Kidney glomerular epithelial cell (primary cell): ENCODE measurements at places on chromosomes 1 and 21.

DNA sequence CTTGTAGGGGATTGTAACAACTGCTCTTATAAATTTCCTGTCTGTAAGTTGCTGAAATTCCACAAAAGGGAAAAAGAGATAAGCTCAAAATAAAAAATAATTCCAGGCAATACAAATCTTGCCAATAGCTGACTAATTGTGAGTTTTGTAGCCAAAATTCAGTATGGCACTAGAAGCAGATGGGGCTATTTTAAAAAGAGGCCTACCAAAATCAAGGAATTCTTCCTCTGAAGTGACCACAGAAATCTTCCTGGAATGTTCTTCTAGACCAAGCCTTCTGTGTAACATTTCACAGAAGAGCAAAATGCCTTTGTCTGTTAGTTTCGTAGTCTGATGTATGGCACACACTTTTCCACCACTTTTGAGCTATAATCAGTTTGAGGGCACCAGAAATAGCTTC is 127.6 kb downstream of the CYYR1 start:
- DNase-seq, result no peak

DNA sequence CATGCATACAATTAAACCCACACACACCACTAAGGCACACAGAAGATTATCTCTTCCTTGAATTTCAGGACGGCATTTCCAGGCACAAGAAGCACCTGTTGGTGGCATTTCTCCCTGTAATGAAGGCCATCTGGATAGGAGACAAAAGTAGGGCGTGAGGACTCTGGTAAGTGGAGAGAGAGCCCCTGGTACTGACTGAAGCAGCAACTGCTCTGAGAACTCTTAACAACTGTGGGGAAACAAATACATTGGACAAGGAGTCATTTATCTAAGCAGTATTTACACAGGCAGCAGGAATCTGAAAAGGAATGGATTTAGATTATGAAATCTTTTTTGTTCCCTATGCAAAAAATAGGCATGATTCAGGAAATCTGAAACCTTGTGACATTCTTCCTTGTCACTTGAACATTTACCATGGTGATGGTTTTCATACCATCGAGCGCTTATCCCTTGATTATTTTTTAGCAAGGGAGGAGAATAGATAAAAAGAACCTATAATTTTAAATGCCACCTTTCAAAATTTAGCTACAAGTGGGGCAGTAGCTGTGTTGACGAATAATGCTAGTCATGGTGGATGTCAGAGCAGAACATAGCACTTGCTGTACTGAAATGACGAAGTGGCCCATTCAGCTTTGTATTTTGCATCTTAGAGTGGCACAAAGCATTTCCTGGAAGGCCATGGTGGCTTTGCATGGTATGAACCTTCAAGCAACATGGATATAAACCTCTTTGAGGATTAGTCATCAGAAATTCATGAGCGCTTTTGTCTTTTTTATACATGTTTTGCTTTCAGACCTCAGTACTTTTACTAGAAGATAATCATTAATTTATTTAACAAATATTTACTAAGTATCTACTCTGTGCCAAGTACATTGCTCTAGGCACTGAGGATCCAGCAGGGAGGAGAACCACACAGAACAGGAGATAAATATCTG is 362.0 kb downstream of the ADGRL2 start:
- DNase-seq, result peak; percentile 34

DNA sequence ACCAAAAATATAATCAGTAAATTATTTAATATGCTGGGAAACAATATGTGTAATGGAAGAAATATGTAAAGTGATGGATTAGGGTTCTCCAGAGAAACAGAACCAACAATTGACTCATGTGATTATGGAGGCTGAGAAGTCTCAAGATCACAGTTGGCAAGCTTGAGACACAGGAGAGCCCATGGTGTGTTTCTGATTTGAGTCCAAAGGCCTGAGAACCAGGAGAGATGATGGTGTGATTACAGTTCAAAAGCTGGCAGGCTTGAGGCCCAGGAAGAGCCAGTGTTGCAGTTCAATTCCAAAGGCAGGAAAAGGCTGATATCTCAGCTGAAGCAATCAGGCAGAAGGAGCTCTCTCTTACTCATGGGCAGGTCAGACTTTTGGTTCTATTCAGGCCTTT is 138.8 kb upstream of the NBPF11 start:
- DNase-seq, result no peak

DNA sequence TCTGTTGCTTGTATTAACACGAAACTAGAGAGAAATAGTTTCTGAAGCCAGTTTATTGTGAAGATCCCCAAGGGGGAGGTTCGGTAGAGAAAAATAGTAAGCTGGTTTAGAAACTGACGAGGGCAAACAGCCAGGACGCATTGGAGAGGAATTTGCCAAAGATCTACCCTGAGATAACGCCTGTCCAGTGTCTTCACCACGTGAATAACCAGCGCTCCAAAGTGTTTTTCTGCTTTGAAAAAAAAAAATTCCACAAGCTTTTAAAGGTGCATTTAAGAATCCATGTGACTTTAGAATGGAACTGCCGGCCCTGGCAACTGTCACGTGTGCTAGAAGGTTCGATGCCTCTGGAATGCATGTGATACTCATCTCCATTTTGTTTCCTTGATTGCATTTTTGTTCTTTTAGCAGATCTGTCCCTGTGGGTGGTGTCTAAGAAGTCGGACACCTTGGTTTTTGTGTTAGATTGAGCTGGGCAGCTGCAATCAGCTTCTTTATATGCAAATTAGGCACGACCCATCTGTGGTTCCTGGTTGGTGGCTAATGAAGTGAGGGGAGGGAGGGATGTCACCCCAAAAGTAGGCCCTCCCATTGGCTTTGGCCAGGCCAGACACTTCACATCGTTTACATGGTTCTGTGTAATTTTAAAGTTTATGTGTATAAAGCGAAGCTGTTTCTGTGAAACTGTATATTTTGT is 1.3 kb upstream of the THAP3 start:
- no peak for DNase-seq

GRCh38 chr1:11930571-11931445 is 3.7 kb upstream of the PLOD1 start:
- no peak for DNase-seq

- DNase-seq, result no peak
These were observed 18.1 kb upstream of the ENAH start for GRCh38 chr1:225670806-225671733.

GRCh38 chr1:5994713-5995621 is 2.7 kb upstream of the NPHP4 start:
- DNase-seq, result no peak

DNA sequence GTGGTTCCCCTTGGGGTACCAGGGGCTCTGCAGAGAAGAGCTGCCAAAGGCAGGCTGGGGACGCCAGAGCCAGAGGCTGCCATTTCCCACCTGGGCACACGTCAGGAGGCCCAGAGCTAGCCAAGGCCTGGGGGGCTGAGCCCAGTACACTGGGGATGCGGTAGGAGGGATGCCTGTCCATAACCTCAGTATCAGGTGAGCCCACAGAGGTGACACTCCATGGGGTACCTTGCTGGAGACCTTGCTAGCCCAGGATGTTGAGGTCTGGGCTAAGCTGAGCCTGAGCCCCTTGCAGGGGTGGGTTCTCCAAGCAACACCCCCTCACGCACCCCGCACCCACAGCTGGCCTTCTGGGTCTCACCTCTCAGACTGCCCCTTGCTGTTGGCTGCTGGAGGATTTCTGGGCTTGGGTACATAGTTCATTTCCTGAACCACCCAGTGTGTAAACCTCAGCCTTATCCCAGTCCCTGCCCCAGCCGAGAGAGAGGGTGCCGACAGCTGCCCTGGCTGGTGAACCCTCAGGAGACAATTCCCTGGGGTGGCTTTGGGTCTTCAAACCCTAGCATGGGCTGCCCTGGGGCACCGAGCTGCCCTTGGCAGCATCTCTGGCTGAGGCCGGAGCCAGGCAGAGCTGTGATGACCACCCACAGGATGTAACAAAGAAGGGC is 92.5 kb upstream of the VAMP3 start:
- no peak for DNase-seq

GRCh38 chr1:30514137-30514654 is 209.2 kb downstream of the MATN1 start:
- no peak for DNase-seq

- no peak for DNase-seq
These were observed 49.8 kb downstream of the COLGALT2 start for GRCh38 chr1:183987593-183988318.

GRCh38 chr1:87887100-87887499 is 558.4 kb downstream of the LMO4 start:
- DNase-seq, result no peak

DNA sequence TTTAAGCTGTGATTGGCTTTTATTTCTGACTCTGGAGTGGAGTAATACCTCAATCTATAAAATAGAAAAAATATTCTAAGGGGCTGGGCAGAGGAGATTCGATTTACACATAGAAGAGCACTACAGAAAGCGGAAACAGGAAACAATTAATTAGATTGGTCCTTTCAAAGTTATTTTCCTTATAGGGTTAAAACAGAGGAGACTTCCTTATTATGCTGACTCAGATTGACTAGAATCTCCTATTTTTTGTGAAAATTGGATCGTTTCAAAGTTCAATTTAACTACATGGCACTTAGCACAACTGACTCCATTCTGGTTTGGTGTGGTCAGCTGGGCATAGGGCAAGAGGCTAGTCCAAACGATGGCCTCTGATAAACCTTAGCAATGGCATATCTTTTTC is 48.3 kb upstream of the NCAM2 start:
- DNase-seq, result no peak

DNA sequence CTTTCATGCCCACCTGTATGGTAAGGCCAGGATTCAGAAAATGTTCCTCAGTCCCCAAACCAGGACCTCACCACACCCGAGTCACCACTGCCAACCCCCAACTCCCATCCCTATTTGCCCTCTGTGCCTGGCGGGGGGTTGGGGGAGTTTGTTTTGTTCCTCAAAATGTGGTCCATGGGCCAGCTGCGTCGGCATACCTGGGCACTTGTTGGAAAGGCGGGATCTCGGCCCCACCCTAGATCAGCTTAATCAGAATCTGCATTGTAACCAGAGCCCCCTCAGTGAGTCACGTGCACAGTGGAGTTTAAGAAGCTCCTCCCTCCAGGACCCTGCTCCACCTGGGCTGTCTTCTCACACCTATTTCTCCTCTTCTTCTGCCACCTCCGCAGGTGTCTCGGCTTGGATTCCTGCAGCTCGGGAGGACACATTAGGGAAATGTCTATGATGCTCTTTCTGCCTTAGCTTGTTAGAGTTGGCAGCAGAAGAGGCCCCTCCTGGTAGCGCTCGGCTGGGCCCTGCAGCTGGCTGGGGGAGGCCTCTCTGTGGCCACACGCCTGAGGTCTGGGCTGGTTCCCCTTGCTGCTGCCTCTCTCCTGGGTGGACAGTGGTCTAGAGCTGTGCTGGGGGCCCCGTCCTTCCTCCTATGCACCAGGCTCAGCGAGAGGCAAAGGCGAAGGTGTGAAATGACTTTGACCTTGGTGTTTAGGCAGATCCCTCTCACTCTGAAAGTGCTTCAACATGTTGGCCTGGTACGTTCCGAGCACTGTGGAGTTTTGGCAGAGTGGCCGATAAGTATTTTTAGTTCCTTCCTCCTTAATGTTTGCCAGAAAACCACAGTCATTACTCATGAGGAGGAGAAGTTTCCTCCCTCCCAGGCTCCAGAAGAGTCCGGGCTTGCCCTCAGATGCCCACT is 41.8 kb upstream of the CAMTA1 start:
- DNase-seq, result peak; percentile 76

- DNase-seq, result no peak
These were observed 19.5 kb downstream of the SFPQ start for GRCh38 chr1:35173491-35173890.

DNA sequence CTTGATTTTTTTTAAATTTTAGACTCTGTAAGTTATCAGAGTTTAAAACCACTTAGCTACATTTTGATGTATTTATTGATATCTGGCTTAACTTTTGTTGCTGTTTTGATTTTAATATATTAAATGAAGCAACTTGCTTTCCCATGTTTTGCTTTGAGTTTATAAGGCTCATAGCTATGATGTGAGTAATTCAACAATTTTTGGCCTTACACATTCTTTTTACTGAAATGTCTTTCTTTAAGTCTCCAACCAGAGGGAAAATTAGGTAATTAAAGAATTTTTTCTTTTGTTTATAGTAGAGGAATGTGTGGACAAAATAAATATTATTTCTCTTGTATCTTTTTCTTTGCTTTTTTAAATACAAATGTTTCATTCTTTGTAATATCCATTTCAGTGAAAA is 258.3 kb upstream of the ADAMTS5 start:
- DNase-seq, result no peak

DNA sequence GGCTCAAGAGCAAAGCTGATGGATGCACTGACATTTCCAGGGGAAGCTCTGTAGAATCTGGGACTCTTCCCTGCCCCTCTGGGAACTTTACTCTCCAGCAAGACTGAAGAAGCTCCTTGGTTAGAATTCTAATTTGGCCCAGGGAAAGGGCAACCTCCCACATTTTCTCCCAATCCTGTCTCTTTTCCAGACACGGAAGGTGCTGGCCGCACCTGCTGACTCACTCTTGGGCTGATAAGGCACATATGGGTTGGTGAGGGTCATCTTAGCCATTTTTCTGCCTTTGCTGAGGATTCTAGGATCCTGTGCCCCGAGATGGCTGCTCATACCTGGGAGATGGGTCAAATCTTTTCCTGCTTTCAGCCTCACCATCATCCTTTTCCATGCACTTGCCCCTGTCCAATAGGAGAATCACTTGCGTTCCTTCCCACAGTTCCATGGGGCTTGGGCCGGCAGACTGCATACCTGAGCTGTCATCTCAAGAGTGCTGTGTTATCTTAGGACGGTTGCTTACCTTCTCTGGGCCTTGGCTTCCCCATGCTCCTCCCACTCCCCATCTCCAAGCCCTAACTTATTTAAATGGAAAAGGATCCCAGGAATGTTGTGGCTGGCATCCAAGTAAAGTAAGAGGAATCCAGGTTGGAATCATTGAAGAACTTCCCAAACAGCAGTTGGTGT is 1.3 kb downstream of the TINAGL1 start:
- DNase-seq, result peak; percentile 71

DNA sequence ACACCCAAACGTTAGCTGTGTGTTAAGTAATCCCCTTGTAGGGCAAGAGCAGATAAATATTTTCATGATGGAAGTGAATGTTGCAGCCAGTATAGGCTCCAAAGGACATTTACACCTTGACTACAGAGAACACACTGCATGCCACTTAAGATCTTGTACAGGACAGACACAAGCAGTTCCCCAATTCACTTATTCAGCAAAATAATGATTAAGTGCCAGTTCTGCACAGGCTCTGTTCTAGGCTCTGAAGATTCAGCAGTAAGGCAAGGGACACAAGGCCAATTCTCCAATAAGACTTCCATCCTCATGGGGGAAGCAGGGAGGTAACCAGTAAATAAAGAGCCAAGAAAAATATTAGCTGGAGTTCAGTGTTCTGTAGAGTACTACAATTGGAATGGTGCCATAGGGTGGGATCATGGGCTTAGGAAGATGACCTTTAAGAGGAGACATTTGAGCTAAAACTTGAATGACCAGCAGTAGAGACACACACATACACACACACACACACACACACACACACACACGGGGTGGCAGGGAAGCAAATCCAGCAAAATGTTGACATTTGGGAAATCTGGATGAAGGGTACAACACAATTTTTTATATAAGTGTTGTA is 199.9 kb upstream of the JUN start:
- no peak for DNase-seq

DNA sequence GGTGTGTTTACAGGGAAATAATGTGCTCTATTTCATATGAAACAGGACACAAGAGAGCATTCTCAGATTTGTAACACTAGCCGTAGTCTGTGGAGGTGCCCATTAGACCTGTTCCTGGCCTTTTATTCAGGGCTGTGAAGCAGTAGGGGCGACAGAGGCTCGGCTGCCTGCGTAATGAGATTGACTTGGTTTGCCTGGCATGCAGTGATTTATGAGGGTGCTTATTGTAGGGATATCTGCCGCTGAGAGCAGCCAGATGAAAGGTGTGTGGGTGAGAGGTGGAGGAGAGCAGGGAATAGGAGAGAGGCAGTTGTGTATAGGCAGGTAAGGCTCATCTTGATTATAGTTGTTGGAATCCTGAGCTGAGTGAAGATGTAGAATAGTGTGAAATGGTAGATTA is 51.3 kb downstream of the DNAJC6 start:
- DNase-seq, result no peak
